ENCODE measurements at places on chromosomes 12 and 14.
A peak's percentile ranks its signal among the peaks of the same experiment; 100 is the strongest.

GRCh38 chr12:12807970-12808702 is 5.0 kb upstream of the DDX47 start:
- peak; percentile 59 for DNase-seq

GRCh38 chr12:66620026-66620425 is 58.9 kb downstream of the GRIP1 start:
- DNase-seq, result no peak

GRCh38 chr14:95896498-95897135 is 20.0 kb downstream of the TUNAR start:
- no peak for DNase-seq

DNA sequence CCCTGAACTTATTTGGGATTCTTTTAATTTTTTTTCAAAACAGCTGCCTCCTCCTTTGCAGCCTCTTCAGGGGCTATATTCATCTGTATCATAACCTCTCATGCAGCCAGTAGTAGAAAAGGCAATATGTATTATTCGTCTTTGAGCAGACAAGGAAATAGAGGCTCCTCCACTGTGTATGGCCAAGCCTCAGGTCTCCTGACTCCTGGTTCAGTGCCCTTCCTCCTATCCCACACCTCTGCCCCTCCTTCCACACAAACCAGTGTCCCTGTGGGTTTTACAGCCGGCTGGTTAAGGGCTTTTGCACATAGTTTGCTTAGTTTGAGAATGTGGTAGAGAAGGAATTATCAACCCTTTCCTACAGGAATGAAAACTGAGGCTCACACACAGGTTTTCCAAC is 8.8 kb upstream of the ACVRL1 start:
- no peak for DNase-seq

DNA sequence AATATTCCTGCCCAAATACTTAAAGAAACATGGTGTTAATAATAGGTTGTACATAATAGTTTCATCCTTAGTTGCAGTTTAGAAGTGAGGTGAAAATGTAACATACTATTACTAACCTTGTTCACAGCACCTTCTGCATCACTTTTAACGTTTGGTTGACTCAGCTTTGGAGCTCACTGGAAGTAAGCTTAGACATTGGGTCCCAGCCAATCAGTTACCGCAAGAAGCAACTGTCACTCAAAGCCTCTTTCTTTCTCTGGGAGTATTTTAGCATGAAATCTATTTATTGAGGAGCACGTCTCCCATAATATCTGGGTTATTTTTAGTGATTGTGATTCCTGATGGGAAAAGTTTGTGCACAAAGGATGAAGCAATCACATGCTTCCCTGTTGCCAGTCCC is 472.6 kb downstream of the SNAPC1 start:
- no peak for DNase-seq

DNA sequence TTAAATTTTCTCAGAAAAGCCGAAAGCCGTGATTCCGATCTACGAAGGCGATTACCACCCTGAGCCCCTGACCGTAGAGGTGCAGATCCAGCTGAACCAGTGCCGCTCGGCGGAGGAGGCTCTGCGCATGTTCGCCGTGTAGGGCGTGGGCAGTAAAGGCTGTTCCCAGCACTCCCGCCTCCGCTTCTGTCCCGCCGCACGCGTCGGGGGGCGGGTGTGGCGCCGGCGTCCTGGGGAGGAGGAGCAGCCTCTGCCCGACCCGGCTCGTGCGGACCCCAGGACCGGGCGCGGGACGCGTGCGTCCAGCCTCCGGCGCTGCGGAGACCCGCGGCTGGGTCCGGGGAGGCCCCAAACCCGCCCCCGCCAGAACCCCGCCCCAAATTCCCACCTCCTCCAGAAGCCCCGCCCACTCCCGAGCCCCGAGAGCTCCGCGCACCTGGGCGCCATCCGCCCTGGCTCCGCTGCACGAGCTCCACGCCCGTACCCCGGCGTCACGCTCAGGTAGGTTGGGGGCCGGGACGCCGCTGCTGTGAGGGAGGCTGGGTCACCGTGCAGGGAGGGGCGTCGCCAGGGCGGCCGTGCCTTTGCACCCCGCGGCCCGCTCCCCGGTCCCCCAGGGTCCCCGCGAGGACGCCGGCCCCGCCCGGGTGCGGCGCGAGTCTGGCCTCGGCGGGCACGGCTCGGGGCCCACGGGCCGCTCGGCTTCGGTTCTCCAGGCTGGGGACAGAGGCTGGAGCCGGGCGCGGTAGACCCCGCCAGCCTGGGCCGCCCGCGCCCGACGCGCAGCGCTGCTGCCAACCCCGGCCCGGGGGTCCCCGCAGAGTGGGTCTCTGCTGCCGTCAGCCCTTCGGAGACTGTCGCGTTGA is at the start of gene B3GNT4:
B3GNT4 (plus strand) TSS at position 409 of the 866 bp plus-strand sequence. CDS start 910 bp downstream, outside the sequence.
- peak; percentile 70 for DNase-seq

DNA sequence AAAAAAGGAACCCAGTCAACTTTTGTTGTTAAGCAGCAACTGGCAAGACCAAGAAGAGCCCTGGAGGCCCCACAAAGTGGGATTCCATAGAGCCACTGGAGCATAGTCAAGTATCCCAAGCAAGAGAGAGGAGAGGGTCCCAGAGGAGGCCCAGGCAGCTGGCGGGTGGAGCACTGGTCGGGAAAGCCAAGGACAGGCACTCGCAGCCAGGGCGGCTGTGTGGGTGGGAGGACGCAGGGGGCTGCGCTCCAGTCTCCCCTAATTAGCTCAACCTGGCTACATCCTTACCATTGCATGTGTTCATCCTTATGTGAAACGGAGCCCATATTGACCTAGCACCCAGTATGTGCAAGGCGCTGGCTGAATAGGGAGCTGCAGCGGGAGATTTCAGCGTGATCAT is 18.3 kb upstream of the ZFP36L1 start:
- no peak for DNase-seq

DNA sequence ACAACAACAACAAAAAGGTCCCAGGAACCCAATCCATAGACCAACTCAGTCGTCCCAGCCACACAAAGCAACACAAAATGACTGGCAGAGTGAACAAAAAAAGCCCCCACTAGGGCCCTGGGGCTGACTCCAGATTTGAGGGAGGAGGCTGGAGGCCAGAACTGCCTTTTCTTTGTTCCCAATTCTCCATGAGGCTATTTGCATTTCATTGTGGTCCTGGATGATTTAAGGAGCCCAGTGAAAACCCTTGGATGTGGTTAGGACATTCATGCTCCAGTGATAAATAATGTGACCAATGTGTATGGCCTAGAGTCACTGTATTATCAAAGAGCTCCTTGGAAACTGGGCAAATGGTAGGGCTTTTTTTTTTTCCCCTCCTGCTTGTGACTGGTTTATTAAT is 192.9 kb downstream of the NUAK1 start:
- no peak for DNase-seq

Data from stimulated activated naive CD8-positive, alpha-beta T cell treated with anti-CD3 and anti-CD28 coated beads, Interleukin-15, Interleukin-2, amounts not matched to agents 100 U/mL and 50 U/mL, for 24 hours (primary cell).